Activated CD4-positive, alpha-beta memory T cell treated with anti-CD3 and anti-CD28 coated beads, Interleukin-2, amount 10 ng/mL, durations not matched to agents 7 days and 5 days (primary cell): ENCODE measurements at places on chromosomes 5 and 9.

- no peak overlapping the region for H3K4me3 ChIP-seq
- peaks cover 11% of the 10 kb centered on the region for H3K27me3 ChIP-seq
- no peak overlapping the region for H3K27ac ChIP-seq
- no peak for DNase-seq
Measured at GRCh38 chr5:72991394-72991793, 35.6 kb downstream of the FCHO2 start.

DNA sequence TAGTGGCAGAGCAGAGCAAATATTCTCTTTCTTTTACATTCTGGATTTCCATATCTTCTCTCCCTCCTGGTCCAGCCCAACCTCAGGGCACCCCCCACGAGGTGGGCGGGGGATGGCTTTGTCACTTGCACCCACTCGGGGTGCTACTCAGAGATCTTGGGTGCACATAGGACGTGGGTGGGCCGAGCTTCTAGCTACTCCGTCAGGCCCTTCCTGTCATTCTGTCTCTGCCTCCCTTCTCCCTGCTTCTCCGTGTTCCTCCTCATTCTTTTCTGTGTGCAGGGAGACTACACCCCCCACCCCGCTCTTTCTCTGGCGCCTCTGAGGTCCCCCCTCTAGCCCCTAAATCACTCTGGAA lies 19.5 kb downstream of the PCDHGC5 start:
- no peak overlapping the region for H3K4me3 ChIP-seq
- no peak for DNase-seq

GRCh38 chr5:143541943-143542797 lies 138.7 kb upstream of the NR3C1 start:
- no peak overlapping the region for H3K4me3 ChIP-seq
- peaks cover 2% of the 10 kb centered on the region for H3K27me3 ChIP-seq
- H3K36me3 ChIP-seq: peaks cover 2% of the 10 kb centered on the region

- DNase-seq: no peak
- no peaks in the 10 kb centered on the region for H3K27me3 ChIP-seq
- no peaks in the 10 kb centered on the region for H3K36me3 ChIP-seq
- H3K27ac ChIP-seq: no peak overlapping the region
- no peak overlapping the region for H3K4me3 ChIP-seq
Measured at GRCh38 chr9:118003240-118003639, 299.0 kb downstream of the TLR4 start.

GRCh38 chr5:90641528-90641927 lies 82.9 kb downstream of the ADGRV1 start:
- H3K27ac ChIP-seq: no peak overlapping the region
- H3K4me3 ChIP-seq: no peak overlapping the region
- DNase-seq: no peak
- H3K36me3 ChIP-seq: no peaks in the 10 kb centered on the region
